ENCODE measurements at places on chromosomes 2 and 18. TPM values are rescaled to one million over a fixed set of nuclear protein-coding genes. Genes with fewer than 3 reads are reported as not detected.

Gene C2orf15
- total RNA-seq: 1.5 TPM

Gene VSNL1
- total RNA-seq: 1.6 TPM

Gene MGAT4A
- total RNA-seq: 82.0 TPM

Gene RTP5
- total RNA-seq: not detected

Gene FNDC4
- total RNA-seq: 1.6 TPM

Gene SPDYA
- 1.9 TPM for total RNA-seq

Gene ABHD1
- total RNA-seq: 0.21 TPM

Gene IL18R1
- 27.5 TPM for total RNA-seq

Gene NIFK
- 29.8 TPM for total RNA-seq

Gene MEP1B
- total RNA-seq: not detected

Gene IGFBP5
- 145 TPM for total RNA-seq

Gene RGPD5
- total RNA-seq: 84.4 TPM

Data from lower lobe of right lung (tissue), 2 donors.